ENCODE measurements at places on chromosomes 1 and 21. TPM values are rescaled to one million over a fixed set of nuclear protein-coding genes. Genes with fewer than 3 reads are reported as not detected.

Gene TAS1R1
- total RNA-seq = 5.7 TPM

Gene LEMD1
- not detected for total RNA-seq

Gene FMO5
- total RNA-seq = 1.0 TPM

Gene CATSPERE
- 3.1 TPM for total RNA-seq

Gene EVA1C
- total RNA-seq = 0.52 TPM

Gene RHD
- 2.1 TPM for total RNA-seq

Gene KCNJ9
- total RNA-seq = not detected

Gene MR1
- total RNA-seq = 2.6 TPM

Gene ISG15
- 23.5 TPM for total RNA-seq

Gene DYNLT4
- total RNA-seq = not detected

Gene MIXL1
- not detected for total RNA-seq

Gene A3GALT2
- not detected for total RNA-seq

Gene CACNA1S
- 43.3 TPM for total RNA-seq

Gene MIGA1
- total RNA-seq = 19.8 TPM

Gene C1orf53
- total RNA-seq = not detected

Gene PYCR2
- 17.7 TPM for total RNA-seq

Gene NCMAP
- 0.52 TPM for total RNA-seq

Gene SLC1A7
- not detected for total RNA-seq

Gene F13B
- not detected for total RNA-seq

Gene ICOSLG
- 2.6 TPM for total RNA-seq

Gene FALEC
- total RNA-seq = not detected

Gene NFASC
- 1.6 TPM for total RNA-seq

Gene TFF2
- not detected for total RNA-seq

Gene SLC25A34
- 1.6 TPM for total RNA-seq

Gene FAM167B
- total RNA-seq = 1.6 TPM

Gene KAZN
- 3.7 TPM for total RNA-seq

Gene SPRR2B
- total RNA-seq = not detected

Gene HLX
- total RNA-seq = 9.9 TPM

Gene TDRD10
- 1.0 TPM for total RNA-seq

Gene TMIGD3
- 1.6 TPM for total RNA-seq

Gene AMY2A
- total RNA-seq = not detected

Measured in skeletal muscle tissue (tissue), 5 donors.